ENCODE measurements at places on chromosomes 11 and 22.

- no peak for DNase-seq
These were observed 1.2 kb downstream of the MRPL17 start for GRCh38 chr11:6681949-6682348.

DNA sequence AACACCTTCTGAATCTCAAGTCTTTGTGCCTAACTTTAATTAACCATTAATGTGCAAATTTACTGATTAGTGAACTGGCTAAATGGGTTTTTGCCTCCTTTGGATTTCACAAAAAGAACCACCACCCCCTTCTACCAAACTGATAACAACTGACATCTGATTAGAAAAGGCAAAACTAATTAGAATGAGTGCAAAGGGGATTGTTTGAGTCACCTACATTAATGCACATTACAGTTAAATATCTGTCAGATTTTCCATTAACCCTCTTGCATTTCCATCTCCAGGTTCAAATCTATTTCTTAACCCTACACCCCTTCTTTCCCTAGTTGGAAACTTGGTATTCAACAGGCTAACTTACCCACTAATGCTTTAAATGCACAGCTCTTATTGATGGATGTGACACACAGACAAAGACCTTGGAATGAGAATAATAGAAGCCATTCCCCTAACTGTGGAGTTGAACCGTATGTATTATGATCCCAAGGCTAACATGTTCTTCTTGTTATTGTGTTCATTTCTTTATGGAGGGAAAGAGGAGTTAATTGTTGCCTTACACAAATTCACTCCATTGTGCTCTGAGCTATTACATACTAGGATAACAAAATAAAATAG, 161.5 kb upstream of the MTMR2 start:
- no peak for DNase-seq

DNA sequence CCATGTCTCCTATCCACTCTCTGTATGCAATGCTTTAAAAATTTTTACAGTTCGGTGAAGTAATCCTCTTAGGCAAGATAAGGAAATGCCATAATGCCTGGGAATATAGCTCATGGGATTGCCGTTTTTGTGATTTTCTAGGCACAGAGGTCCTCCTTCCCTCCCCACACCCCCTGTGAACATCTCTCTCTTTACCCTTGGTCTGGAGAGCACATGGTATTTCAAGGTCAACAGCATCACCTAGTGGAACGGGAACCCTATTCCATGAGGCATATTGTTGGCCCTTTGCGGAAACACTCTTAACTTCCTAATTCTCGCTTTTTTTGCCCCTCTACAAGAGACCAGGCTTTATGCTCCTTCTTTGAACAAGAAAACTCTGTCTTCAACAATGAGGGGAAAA, 8.8 kb downstream of the NXPE4 start:
- DNase-seq = no peak

GRCh38 chr11:110712659-110713448, 617 bp upstream of the ARHGAP20 start:
- DNase-seq = no peak

Data from MM.1S (cell line).